ENCODE measurements at places on chromosomes 16 and 17.

DNA sequence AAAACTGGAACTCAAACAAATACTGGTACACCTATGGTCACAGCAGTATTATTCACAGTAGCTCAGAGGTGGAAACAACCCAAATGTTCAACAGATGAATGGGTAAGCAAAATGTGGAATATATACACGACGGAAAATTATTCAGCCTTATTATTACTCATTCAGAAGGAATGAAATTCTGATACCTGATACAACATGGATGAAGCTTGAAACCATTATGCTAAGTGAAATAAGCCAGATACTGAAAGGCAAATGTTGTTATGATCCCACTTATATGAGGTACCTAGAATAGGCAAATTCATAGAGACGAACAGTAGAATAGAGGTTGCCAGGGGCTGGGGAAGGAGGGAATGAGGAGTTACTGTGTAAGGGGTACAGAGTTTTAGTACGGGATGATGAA lies 27.1 kb upstream of the MYLK3 start:
- peak; percentile 4 for DNase-seq

DNA sequence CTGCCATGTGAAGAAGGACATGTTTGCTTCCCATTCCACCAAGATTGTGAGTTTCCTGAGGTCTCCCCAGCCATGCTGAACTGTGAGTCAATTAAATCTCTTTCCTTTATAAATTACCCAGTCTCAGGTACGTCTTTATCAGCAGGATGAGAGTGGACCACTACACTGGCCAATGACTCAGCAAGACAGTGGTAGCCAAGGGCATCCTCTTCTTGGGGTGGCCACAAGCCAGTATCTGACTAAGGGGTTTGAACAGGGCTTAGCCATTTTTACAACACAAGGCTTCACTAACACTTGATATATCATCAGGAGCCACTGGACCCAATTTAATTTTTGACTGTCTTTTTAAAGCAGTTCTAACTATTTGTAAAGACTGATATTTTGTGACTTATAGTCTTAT lies 21.1 kb upstream of the KRT24 start:
- no peak for DNase-seq

- no peak for DNase-seq
These were observed 2.6 kb downstream of the RIPOR1 start for GRCh38 chr16:67531247-67531646.

DNA sequence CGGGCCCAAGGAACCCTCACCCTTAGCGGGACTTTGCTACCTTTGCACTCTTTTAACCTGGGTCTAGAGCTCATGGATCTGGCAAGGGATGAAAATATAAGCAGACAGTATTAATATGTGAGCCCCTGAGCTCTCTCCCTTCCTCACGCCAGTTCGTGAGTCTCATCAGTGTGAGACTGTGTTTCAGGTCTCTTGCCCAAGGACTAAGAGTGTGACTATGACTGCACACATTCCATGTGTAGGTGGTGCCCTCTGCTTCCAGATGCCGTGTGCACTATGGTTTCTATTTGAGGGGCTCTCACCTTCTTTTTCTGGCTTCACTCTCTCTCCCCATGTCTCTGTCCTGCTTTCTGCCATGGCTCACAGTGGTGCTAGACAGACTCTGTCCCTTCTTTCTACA lies 40.5 kb downstream of the DHRS7B start:
- DNase-seq: peak; percentile 25

GRCh38 chr17:78529871-78530670 lies 47.1 kb downstream of the DNAH17 start:
- DNase-seq: no peak

DNA sequence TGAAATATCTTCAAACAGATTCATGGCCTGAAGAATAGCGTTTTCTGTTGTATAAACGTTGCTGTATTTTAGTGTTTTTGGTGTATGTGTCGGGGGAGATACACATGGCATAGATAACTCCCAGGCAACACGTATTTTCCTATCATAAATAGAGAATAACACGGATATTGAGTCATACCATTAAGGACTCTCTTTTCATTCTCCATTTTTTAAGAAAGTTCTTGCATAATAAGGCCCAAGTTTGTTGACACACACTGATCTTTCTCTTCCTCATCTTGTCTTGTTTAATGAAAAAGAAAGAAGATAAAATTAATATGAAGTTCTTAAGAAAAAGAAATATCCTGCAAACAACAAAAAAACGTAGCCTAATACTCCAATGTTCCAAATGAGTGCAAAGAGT lies 13.4 kb downstream of the ABCA8 start:
- DNase-seq: no peak

GRCh38 chr16:85856079-85856478 lies 42.9 kb upstream of the IRF8 start:
- no peak for DNase-seq
